ENCODE measurements at places on chromosomes 2 and 18. TPM values are rescaled to one million over a fixed set of nuclear protein-coding genes. Genes with fewer than 3 reads are reported as not detected.

Gene PRSS56
- total RNA-seq = not detected

Gene MYO3B
- under 0.01 TPM for total RNA-seq

Gene TGFA
- 5.3 TPM for total RNA-seq

Gene FBXO36
- total RNA-seq = 2.4 TPM

Gene ABCG8
- not detected for total RNA-seq

Gene SLC11A1
- under 0.01 TPM for total RNA-seq

Gene AQP4
- not detected for total RNA-seq

Gene EMILIN1
- total RNA-seq = 1.4 TPM

Gene ADRA2B
- total RNA-seq = not detected
